ENCODE measurements at places on chromosomes 4 and X.

DNA sequence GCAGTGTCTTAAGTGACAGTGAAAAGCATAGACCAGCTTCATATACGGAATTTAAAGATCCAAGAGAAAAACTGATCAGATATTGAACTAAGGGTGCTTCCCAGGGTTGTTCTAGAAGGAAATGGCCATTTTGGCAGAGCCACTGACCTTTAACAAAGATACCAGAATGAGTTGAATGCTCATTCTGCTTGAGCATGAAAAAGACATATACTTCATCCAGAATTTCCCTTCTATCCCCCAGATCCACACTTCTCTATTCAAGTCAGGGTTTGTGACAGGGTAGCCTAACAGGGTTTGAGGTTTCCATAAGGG is 45.6 kb upstream of the FAM9C start:
- no peak for DNase-seq

- no peak for DNase-seq
These were observed 418.8 kb upstream of the ZFP42 start for GRCh38 chr4:187576751-187577150.

- DNase-seq = no peak
These were observed 170.9 kb downstream of the AFAP1 start for GRCh38 chr4:7768736-7769135.

- peak; percentile 40 for DNase-seq
These were observed 17.3 kb upstream of the UVSSA start for GRCh38 chr4:1329408-1330371.

DNA sequence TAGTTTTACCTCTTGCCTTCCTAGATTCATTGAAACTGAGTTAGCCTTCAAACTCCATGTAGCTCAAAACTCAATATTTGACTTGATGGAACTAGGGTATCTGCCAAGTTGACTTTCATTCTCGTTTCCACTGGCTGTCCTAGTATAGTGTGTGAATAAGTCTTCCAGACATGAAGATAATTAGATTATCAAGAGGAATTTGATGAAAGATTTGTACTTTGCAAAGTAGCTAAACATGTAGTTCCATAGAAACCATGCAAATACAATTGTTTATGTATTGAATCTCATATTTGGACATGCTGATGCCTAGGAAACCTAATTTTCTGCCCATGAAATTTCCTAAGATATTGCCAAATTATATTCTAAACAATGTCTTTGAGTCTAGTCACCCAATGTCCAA is 297.5 kb downstream of the ARHGAP24 start:
- no peak for DNase-seq

- DNase-seq = no peak
These were observed 60.8 kb downstream of the SPCS3 start for GRCh38 chr4:176380352-176381157.
